ENCODE measurements at places on chromosomes 1 and 21. TPM values are rescaled to one million over a fixed set of nuclear protein-coding genes. Genes with fewer than 3 reads are reported as not detected.

The MRAP gene
- total RNA-seq, result not detected

The CNR2 gene
- total RNA-seq, result not detected

The CFHR2 gene
- not detected for total RNA-seq

The SLC2A5 gene
- total RNA-seq, result 0.17 TPM

The SMPDL3B gene
- total RNA-seq, result 0.99 TPM

The CALML6 gene
- 0.24 TPM for total RNA-seq

The KCNH1 gene
- 3.0 TPM for total RNA-seq

The BARHL2 gene
- total RNA-seq, result not detected

The FAM177B gene
- not detected for total RNA-seq

The CACNA1S gene
- total RNA-seq, result not detected

The UTS2 gene
- not detected for total RNA-seq

The IVL gene
- 0.03 TPM for total RNA-seq

The EXTL1 gene
- not detected for total RNA-seq

The MYBPHL gene
- total RNA-seq, result not detected

The AMY1B gene
- not detected for total RNA-seq

The B3GALT5 gene
- total RNA-seq, result 0.24 TPM

The CSDE1 gene
- 127 TPM for total RNA-seq

The ANGPTL7 gene
- not detected for total RNA-seq

The GBP4 gene
- total RNA-seq, result 0.02 TPM

The HSPB7 gene
- not detected for total RNA-seq

The CHIT1 gene
- not detected for total RNA-seq

The TSPEAR gene
- total RNA-seq, result not detected

The ESPN gene
- total RNA-seq, result 0.44 TPM

The LRRC71 gene
- total RNA-seq, result 0.20 TPM

The CD48 gene
- not detected for total RNA-seq

The BSND gene
- not detected for total RNA-seq

The AGMAT gene
- total RNA-seq, result 6.1 TPM

The NUF2 gene
- total RNA-seq, result 28.7 TPM

The RGS1 gene
- total RNA-seq, result not detected

The GPR161 gene
- total RNA-seq, result 16.3 TPM

The OR2T33 gene
- not detected for total RNA-seq

The FAM163A gene
- total RNA-seq, result not detected

The PADI4 gene
- not detected for total RNA-seq

The PPM1J gene
- 1.5 TPM for total RNA-seq

Data from A549 treated with CpdA at 1 μM for 4 hours (cell line).